ENCODE measurements at places on chromosomes 2 and 18. TPM values are rescaled to one million over a fixed set of nuclear protein-coding genes. Genes with fewer than 3 reads are reported as not detected.

- no peaks in the 10 kb centered on the region for H3K36me3 ChIP-seq
- H3K27ac ChIP-seq, result no peak overlapping the region
- H3K4me1 ChIP-seq, result no peaks in the 10 kb centered on the region
- peaks cover 44% of the 10 kb centered on the region for H3K27me3 ChIP-seq
- no peak overlapping the region for H3K4me3 ChIP-seq
These were observed 40.1 kb upstream of the GBX2 start for GRCh38 chr2:236208019-236208926.

DNA sequence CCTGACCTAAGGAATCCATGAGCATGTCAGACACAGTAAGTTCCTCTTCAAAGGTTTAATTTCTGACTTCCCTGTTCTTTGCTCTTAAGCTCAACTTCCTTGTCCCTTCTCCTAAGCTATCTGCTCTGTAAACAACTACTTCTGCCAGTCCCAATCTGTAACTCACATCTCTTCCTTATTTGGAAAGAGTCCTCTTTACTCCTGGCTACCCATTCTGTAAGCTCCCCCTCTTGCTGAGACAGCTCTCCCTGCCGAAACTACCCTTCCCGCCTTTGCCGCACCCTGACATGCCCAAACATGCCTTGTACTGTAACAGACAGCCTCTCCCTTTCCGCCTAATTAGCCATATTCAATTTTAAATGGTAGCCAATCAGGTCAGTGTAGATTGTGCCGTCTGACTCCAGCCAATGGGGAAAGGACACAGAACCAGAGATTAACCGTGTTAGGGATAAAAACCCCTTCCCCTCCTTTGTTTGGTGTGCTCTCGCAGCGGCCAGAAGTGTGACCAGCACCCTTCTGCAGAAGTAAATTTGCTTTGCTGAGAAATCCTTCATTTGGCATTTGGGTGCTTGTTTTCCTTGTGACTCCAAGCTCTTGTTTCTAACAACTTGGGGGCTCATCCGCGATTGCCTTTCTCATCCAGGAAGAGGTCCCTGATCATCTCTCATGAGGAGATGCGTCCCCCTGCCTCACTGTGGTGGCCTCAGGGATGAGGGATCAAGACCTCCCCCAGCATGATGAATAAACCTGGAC lies 49.0 kb downstream of the PIAS2 start:
- no peaks in the 10 kb centered on the region for H3K27me3 ChIP-seq
- no peak overlapping the region for H3K4me3 ChIP-seq
- no peak for DNase-seq
- H3K36me3 ChIP-seq, result peaks cover 18% of the 10 kb centered on the region
- H3K4me1 ChIP-seq, result no peaks in the 10 kb centered on the region

- no peaks in the 10 kb centered on the region for H3K27me3 ChIP-seq
- H3K4me1 ChIP-seq, result no peaks in the 10 kb centered on the region
- DNase-seq, result no peak
These were observed 10.8 kb downstream of the MBOAT2 start for GRCh38 chr2:8992643-8993042.

DNA sequence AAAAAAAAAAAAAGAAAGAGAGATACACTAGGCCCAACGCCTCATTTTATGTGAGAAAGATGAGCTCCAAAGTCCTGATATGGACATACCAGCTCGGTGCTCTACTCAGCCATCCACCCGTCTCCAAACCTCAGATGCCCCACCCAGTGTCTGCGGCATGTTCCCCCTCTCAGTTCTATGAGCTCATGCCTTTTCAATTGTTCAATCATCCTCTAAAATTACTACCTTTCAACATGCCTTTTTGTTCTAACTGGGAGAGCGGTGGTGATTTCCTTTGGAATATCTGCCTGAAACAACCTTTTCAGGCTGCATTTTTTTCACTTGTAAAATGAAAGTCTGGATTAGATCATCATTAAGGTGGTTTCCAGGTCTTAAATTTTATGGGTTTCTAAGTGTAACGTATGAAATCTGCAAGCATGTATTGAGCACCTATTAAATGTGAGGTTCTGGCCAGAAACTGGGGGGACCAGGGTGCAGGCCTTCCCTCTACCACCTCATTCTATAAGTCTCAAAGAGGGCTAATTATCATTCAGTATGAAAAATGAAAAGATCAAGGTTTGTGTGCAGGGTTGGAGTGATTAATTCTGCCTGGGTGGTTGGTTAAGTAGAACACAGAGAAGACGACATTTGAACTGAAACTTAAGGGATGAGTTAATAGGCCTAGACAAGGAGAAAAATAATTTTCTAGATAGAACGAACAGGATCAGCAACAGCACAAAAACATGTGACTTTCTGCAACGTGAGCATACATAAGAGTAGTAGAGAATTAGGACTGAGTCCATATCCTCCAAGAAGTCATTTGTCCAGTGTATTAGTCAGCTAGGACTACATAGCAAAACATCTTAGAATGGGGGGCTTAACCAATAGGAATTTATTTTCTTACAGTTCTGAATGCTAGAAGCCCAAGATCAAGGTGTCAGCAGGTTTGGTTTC lies 87.4 kb upstream of the GLS start:
- no peaks in the 10 kb centered on the region for H3K27me3 ChIP-seq
- no peaks in the 10 kb centered on the region for H3K36me3 ChIP-seq
- peaks cover 24% of the 10 kb centered on the region for H3K4me1 ChIP-seq
- H3K4me3 ChIP-seq, result no peak overlapping the region
- DNase-seq, result no peak

DNA sequence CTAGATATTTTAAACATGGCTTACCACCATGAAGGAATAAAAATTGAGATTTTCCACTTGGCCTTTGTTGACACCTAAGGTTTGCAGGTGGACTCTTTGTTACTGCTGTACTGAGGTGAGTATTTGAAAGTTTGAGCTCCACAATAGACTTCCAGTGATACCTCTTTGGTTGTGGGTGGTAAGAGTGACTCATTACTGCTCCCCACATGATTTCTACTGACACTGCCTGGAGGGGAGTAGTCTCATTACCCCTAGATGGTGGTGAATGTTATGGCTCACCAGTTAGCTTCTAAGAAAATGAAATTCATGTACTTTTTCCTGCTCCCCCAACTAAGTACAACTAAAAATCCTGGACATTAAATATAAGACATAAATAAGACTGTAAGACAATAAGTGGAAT lies 1183.1 kb upstream of the TMEFF2 start:
- H3K27me3 ChIP-seq, result no peaks in the 10 kb centered on the region
- no peak overlapping the region for H3K27ac ChIP-seq

GRCh38 chr2:23321751-23322150 lies 63.2 kb upstream of the KLHL29 start:
- DNase-seq, result no peak
- H3K27me3 ChIP-seq, result no peaks in the 10 kb centered on the region
- no peaks in the 10 kb centered on the region for H3K4me1 ChIP-seq
- H3K4me3 ChIP-seq, result no peak overlapping the region
- H3K36me3 ChIP-seq, result no peaks in the 10 kb centered on the region
- no peak overlapping the region for H3K27ac ChIP-seq

Gene SP140L
- total RNA-seq, result 17.1 TPM

Gene GALR1
- total RNA-seq, result not detected

Gene VIT
- 0.20 TPM for total RNA-seq

All from left lung (tissue), 14 donors.